Endothelial cell of umbilical vein (primary cell): ENCODE measurements at places on chromosomes 6 and 20. TPM values are rescaled to one million over a fixed set of nuclear protein-coding genes. Genes with fewer than 3 reads are reported as not detected.

DNA sequence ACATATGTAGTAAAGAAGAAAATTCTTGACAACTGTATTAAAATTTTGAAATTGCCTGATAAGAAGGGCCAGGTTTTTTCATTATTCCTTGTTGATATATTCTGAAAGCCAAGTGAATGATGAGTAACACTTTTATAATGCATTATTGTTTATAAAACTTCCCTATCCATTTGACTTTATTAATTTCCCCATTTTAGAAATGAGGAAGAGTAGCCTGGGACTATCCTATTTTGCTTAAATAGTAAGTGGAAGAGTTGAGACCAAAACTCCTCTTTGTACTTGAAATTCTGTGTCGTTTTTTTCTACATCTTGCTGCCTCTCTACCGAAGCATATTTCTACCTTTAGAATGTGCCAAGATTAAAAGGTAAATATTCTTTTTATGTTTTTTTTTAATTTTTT, 39.7 kb downstream of the TRMT11 start:
- no peaks in the 10 kb centered on the region for H3K27me3 ChIP-seq
- H3K36me3 ChIP-seq: no peaks in the 10 kb centered on the region
- DNase-seq: no peak
- H3K4me3 ChIP-seq: no peak overlapping the region

DNA sequence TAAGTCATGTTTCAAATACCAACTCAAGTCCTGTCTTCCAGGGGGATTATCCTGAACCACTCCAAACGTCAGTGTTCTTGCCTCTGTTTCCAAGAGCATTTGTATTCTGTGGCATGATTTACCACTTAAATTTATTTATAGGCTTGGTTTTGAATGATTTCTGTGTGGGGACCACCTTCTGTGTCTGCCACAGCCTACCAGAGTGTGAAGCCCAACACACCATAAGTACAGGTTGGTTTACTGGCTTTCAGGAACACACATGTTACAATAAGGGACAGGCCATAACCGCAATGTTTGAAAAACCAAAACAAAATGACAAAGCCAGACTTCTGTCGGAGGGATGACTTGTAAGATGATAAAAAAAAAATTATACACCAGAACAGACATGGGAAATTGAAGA, 56.5 kb upstream of the MAP3K7 start:
- no peaks in the 10 kb centered on the region for H3K27me3 ChIP-seq
- H3K4me1 ChIP-seq: no peaks in the 10 kb centered on the region
- no peak overlapping the region for H3K4me3 ChIP-seq
- no peak overlapping the region for H3K27ac ChIP-seq
- H3K36me3 ChIP-seq: no peaks in the 10 kb centered on the region

- no peak overlapping the region for H3K27ac ChIP-seq
- peaks cover 8% of the 10 kb centered on the region for H3K4me1 ChIP-seq
- H3K36me3 ChIP-seq: no peaks in the 10 kb centered on the region
- no peaks in the 10 kb centered on the region for H3K27me3 ChIP-seq
Measured at GRCh38 chr20:19858466-19859371, 100.7 kb downstream of the RIN2 start.

GRCh38 chr6:107616775-107617174, 126.9 kb downstream of the SOBP start:
- DNase-seq: no peak
- H3K27me3 ChIP-seq: no peaks in the 10 kb centered on the region
- H3K4me1 ChIP-seq: peaks cover 17% of the 10 kb centered on the region
- no peaks in the 10 kb centered on the region for H3K36me3 ChIP-seq

EDN3 gene
- not detected in 2 replicates for total RNA-seq

DNA sequence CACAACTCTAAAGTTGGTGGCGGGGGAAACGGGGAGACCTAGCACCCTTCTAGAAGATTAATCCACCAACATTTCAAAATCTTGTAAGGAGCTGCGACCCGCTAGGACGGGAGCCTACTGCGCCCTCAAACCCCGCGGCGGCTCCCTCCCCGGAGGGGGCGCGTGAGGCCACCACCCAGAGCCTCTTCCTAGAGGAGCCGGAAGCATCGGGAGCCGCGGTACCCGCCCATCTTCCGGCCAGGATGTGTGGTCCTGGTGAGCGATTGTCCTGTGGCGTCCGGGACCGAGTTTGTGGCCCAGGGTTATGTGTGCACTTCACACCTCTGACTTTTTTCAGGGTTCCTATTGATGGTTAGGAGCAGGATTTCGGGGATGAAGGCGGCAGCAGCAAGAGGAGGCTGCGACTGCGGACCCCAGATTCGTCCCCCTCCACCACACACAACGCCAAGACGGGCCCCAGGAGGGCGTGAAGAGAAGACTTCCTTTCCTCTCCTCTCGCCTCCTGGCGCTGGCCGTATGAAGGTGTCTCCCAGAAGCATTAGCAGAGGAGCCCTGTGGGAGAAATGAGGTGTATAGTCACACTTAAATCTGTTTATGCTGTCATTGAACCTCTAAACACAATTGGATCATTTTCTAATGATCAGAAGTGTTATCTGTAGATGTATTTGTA, 10.7 kb downstream of the ZNF165 start:
- H3K4me3 ChIP-seq: no peak overlapping the region
- no peaks in the 10 kb centered on the region for H3K4me1 ChIP-seq
- no peaks in the 10 kb centered on the region for H3K36me3 ChIP-seq

BIRC7 gene
- not detected in 2 replicates for total RNA-seq

RPN2 gene
- 243 and 283 TPM in 2 replicates for total RNA-seq
